ENCODE measurements at places on chromosomes 6 and 20.

- no peak for DNase-seq
These were observed 27.7 kb downstream of the BFSP1 start for GRCh38 chr20:17503301-17504065.

DNA sequence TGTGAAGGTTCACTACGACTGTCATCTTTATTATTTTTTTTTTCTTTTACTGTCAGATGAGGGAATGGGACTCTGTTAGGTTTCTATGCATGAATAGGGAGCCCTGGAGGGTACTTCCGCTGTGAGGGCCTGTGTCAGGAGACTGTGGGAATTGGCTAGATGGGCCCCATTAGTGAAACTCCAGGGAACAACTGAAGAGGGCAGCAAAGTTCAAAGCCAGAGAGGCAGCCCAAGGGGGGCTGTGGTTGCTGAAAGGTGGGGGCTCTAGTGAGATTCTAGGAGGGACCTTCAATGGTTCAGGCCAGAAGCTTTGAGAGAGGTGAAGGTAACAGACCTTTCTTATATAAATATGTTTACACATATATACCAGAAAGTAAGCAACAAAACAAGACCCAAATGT, 13.2 kb upstream of the EPB41L1 start:
- DNase-seq, result no peak

GRCh38 chr20:6074145-6074561, 20.3 kb upstream of the LRRN4 start:
- no peak for DNase-seq

- no peak for DNase-seq
These were observed 32.3 kb upstream of the CNKSR3 start for GRCh38 chr6:154542747-154543146.

DNA sequence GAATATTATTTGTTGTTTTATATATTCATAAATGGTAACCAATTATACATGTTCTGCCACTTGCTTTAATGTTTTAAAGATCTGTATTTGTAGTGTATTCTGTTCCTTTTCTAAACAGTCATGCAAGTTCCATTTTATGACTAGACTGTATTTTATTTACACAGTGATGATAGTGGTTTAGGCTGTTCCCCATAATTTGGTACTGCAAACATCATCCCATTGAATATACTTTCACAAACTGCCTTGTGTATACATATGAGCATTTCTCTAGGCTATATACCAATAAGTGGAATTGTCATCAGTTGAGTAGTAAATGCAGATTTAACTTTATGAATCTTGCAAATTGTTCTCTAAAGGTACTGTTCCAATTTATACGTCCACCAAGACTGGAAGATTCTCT, 738.0 kb downstream of the EPHA7 start:
- no peak for DNase-seq
